ENCODE measurements at places on chromosomes 3 and 15.

GRCh38 chr15:74655424-74655823 is 39.8 kb downstream of the CLK3 start:
- no peak for DNase-seq

- no peak for DNase-seq
Observed at GRCh38 chr3:126434931-126435411, 40.3 kb downstream of the CFAP100 start.

GRCh38 chr3:7205962-7206361 is 345.0 kb downstream of the GRM7 start:
- peak; percentile 20 for DNase-seq

GRCh38 chr15:49831206-49831965 is 210.5 kb downstream of the DTWD1 start:
- no peak for DNase-seq

GRCh38 chr3:187935623-187936156 is 190.4 kb upstream of the BCL6 start:
- DNase-seq, result no peak

DNA sequence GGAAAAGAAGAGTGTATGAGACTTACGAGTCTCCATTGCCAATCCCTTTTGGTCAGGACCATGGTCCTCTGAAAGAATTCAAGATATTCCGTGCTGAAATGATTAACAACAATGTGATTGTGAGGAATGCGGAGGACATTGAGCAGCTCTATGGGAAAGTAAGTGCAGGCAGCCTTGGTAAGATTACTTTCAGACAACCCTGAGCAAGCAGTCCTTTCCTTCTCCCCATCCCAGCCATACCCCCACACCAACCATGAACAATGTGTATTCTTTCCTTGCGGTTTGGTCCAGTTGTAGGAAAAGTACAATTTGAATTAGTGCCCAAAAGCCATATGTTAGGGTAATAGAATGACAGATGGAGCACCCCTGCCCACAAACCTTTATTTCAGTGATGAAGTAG is 5.6 kb downstream of the TSEN2 start:
- DNase-seq, result no peak

DNA sequence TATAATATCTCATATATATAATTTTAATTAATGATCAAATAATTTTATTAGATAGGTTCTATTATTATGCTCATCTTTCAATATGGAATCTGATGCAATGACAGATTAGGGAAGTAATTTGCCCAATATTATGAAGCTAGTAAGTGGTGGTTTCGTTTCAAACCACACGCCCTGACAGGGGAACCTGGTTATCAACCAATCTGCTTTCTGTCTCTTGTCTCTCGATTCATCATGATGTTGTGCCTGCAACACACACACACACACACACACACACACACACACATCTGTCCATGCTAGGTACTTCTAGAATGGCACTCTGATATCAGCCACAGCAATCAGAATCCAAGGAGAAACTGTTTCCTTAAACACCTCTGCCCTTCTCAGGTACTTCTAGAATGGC is 128.4 kb downstream of the ZBBX start:
- no peak for DNase-seq

- no peak for DNase-seq
Observed at GRCh38 chr3:196620161-196620604, 19.3 kb upstream of the NRROS start.

GRCh38 chr15:59594493-59594942 is 17.1 kb upstream of the GCNT3 start:
- no peak for DNase-seq

- DNase-seq, result no peak
Observed at GRCh38 chr3:30535525-30535924, 70.9 kb upstream of the TGFBR2 start.

GRCh38 chr3:138148503-138148902 is 16.3 kb upstream of the A4GNT start:
- DNase-seq, result no peak

GRCh38 chr15:74610302-74610951 is 5.2 kb upstream of the CLK3 start:
- DNase-seq, result no peak

GRCh38 chr15:57924598-57924997 is 140.9 kb downstream of the ALDH1A2 start:
- DNase-seq, result no peak

DNA sequence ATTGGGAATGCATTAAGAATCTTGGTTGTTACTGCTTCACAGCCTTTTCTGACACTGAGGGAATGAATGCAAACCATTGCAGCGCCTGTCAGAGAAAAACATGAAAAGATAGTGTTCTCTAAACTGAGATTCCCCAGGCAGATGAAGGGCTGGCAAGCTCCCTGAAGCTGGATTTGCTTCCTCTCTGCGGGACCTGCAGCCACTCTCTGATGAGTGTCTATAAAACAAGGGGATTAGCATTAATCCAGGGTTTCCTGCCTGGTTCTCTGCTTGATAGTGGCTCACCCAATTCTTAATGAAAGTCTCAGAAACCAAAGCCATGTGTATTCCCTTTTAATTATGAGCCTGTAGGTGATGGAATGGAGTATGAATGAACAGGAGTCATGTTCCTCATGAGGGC is 344.3 kb upstream of the UMPS start:
- DNase-seq, result no peak

GRCh38 chr15:71152542-71152941 is 37.3 kb downstream of the THSD4 start:
- no peak for DNase-seq

DNA sequence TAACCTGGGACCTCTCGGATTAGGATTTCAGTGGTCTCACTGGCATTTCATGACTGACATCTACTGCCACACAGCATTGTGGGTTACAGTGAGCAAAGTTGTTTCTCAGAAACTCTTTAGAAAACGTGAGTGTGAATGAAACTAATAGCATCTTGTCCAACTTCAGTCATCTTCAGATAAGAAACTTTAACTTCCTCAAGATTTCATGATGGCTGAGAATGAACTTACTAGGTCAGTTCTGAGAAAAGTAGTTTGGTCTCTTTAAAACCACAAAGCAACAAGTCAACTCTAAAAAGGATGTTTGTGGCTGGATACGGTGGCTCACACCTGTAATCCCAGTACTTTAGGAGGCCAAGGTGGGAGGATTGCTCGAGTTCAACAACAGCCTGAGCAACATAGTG is 14.2 kb upstream of the HOMER2 start:
- DNase-seq, result no peak

DNA sequence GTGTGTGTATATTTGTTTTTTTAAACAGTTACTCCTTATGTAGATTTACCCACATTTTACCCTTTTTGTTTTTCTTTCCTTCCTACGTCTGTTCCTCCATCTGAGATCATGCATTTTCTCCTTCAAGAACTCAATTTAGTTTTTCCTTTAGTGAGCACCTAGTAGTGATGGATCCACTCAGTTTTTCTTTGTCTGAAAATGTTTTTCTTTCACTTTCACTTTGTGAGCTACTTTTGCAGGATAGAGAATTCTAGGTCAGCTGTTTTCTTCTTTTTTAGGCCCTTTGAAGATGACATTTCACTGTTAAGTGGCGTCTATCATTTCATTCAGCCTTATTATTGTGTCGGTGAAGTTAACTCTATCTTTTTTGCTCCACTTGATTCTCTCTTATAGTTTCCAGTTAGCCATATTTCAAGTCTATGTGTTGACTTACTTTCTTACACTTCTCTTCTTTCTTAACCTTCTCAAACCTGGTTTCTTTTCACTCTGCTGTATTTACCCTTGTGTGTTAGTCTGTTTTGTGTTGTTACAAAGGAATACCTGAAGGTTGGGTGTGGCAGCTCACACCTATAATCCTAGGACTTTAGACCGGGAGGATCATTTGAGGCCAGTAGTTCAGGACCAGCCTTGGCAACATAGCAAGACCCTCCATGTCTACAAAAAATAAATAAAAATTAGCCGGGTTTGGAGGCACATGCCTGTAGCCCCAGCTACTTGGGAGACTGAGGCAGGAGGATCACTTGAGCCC is 55.8 kb downstream of the PRKCI start:
- no peak for DNase-seq

Data from spinal cord (tissue), 10 donors.